Activated T-helper 17 cell treated with anti-CD3 and anti-CD28 coated beads, Interleukin-2, amount 50 U/mL, for 72 hours (primary cell): ENCODE measurements at places on chromosomes 6 and 20. TPM values are rescaled to one million over a fixed set of nuclear protein-coding genes. Genes with fewer than 3 reads are reported as not detected.

DNA sequence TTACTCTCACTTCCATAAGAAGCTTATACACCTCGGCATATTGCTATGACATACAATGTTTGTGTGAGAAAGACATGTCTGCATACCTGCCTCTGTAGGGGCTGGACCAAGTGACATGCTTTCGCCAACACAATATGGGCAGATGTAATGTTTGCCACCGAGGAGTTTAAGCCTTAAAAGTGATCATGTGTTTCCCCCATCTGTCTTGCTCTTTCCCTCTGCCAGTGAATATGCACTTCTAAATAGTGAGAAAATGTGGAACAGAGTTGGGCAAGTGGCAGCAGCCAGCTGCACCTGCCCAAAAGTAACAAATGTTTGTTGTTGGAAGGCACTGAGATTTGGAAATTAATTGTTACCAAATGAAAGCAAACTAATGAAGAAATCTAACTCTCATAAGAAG, 274.8 kb upstream of the BTBD3 start:
- no peak for ATAC-seq

Gene DNMT3B
- 0.16 TPM for total RNA-seq

Gene B3GAT2
- total RNA-seq, result not detected

Gene CALHM4
- total RNA-seq, result not detected

DNA sequence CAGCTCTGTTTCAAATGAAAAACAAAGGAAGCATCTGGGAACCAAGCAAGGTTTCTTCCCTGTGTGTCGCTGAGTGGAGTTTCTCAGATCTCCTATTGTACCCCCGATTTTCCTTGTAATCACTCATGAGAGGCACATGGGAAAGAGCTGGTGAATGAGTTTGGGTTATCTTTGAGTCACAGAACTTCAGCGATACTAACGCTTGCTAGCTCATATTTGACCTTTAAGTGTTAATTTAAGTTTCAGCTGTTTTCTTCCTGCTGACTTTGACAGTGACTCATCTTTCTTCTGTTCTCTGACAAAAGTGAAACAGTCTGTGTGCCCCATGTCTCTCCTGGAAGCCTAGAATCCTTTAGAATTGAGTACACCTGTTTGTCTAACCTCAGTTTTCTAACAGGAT, 261.1 kb upstream of the RGS17 start:
- ATAC-seq, result no peak

DNA sequence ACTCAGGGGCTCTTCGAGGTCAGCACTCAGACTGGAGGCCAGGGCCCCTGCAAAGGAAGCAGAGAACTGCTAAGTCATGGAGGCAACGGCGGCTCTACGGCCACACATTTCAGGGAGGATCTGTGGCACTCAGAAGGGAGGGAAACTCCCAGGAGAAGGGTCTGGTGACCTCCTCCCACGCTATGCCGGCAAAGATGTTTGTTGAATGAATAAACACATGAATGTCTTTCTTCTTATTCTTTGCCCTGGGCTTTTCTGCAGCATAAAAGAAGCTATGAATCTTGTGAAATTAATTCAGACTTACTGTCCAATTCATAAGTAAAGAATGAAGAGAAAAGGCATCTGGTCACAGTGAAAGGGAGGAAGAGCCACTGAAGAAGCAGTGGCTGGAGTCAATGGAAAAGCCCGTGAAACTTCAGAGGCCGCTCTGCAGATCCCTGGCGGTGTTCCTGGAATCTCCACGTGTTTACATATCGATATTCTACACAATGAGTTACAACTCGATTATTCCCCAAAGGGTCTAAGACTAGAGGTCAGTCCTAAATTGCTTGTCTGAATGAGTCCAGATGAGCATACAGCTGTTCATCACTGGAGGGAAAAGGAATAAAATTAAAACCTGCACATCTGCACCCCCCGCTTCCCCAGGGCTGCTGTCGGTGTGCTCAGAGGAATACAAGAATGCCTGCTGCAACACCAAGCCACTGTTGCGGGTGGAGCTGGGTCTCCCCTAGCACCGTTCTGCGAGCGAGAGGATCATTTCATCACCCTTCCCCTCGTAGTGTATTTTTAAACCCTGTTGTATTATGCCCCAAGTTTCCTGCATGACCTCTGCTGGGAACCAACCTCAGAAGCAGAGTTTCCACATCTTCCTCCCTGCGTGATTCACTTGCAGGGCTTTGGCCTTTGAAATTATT, 25.6 kb downstream of the INSM1 start:
- no peak for ATAC-seq

Gene CRIP3
- 4.6 TPM for total RNA-seq

GRCh38 chr20:47161411-47161810, 195.1 kb downstream of the ZMYND8 start:
- no peak for ATAC-seq

Gene PRDM13
- not detected for total RNA-seq

- no peak for ATAC-seq
Measured at GRCh38 chr6:75414445-75415021, 79.1 kb downstream of the FILIP1 start.

DNA sequence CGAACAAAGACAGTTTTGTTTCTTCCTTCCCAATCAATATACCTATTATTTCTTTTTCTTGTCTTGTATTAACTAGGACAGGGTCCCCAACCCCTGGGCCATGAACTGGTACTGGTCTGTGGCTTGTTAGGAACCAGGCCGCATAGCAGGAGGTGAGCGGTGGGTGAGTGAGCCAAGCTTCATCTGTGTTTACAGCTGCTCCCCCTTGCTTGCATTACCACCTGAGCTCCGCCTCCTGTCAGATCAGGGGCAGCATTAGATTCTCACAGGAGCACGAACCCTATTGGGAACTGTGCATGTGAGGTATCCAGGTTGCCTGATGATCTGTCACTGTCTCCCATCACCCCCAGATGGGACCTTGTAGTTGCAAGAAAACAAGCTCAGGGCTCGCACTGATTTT, 151.9 kb downstream of the CDKAL1 start:
- ATAC-seq, result no peak

DNA sequence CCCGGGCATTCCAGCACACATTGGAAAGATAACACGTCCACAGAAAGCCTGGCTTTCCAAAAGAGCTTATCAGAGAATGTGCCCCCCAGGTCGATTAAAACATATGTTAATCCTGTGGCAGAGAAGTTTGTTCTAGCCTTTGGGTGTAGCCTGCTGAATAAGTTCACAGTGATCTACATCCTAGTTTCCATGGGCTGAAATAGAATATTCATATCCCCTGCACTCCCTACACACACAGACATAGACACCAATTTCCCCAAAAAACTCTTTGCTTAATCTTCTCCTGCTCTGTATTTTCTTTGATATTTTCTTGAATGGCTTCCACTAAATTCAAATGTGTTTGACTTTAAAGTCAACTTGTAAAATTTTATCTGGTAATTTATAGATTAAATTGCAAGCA, 1.6 kb downstream of the LPA start:
- ATAC-seq, result no peak

Gene HLA-DQB2
- 1.5 TPM for total RNA-seq

Gene MCM3
- total RNA-seq, result 141 TPM

DNA sequence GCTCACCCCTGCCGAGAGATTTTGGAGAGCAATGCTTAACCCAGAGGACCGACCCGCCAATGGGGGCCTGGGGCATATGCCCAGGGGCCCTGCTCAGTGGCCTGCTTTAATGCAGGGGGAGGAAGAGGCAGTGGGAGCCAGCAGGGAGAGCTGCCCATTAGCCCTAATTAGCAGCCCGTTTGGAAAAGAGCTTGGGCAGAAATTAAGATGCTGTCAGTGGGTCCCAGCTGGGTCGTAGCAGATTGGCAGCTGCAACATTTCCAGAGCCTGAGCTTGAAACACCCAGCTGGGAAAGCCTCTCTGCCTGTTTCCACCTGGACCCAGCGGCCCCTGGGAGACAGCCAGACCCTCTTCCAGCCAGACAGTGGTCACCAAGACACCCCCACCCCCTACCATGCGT, 39.5 kb downstream of the CD40 start:
- no peak for ATAC-seq

DNA sequence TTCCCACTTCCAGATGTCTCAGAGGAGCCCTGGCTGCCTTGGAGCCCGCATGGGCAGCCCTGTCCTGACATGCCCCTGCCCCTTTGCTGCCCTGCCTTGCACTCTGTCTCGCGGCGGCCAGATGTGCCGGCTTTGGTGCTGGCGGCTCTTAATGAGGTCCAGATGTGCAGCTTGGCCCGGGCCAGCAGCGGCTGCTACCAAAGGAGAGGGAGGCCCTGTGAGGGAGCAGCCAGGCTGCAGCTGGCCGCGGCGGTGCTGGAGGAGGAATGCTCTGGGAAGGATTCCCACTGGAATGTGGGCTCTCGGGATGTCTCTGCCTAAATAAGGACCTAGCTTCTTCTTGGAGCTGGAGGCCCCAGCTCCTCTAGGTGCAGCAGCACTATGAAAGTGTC, 72.4 kb downstream of the FGD2 start:
- ATAC-seq, result no peak

- no peak for ATAC-seq
Measured at GRCh38 chr6:51535327-51535726, 552.1 kb downstream of the PKHD1 start.

DNA sequence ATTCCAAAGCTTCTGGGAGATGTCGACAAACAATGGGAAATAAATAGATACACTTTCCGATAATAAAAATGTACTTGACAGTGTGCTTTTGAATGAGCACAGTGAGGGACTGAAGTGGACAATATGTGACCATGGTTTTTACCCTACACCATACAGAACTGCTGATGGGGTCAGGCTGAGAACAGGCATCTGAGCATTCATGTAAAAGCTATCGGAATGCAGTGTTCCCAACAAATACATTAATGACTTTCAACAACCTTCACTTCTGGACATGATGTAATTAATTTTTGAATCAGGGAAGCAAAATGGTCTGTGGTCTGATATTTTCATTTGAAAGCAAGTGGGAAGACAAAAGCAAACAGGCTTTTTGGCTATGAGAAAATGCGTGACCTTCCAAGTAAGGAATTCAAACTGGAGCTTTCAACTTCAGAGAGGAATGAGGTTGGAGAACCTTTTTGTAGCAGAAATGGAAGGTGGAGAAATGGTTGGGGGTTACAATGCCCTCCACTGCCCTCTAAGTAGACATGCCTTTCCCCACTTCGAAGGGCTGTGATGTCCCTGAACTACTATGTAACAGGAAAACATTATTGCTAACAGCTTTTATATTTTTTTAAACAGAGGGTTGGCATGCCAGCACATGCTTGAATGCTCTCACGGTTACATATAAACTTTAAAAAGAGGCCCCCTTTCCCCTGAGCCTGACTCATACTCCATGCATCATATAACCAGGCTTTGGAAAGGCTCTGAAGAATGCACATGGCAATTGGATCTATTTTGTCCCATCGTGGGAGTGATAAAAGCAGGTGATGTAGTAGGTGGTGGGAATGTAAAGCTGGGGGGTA, 203.5 kb upstream of the CITED2 start:
- ATAC-seq, result no peak

Gene CST3
- not detected for total RNA-seq

Gene EIF6
- 82.7 TPM for total RNA-seq

Gene MOXD1
- not detected for total RNA-seq

Gene ZNF391
- 2.7 TPM for total RNA-seq

- ATAC-seq, result no peak
Measured at GRCh38 chr6:158595223-158595622, 35.3 kb downstream of the TMEM181 start.

DNA sequence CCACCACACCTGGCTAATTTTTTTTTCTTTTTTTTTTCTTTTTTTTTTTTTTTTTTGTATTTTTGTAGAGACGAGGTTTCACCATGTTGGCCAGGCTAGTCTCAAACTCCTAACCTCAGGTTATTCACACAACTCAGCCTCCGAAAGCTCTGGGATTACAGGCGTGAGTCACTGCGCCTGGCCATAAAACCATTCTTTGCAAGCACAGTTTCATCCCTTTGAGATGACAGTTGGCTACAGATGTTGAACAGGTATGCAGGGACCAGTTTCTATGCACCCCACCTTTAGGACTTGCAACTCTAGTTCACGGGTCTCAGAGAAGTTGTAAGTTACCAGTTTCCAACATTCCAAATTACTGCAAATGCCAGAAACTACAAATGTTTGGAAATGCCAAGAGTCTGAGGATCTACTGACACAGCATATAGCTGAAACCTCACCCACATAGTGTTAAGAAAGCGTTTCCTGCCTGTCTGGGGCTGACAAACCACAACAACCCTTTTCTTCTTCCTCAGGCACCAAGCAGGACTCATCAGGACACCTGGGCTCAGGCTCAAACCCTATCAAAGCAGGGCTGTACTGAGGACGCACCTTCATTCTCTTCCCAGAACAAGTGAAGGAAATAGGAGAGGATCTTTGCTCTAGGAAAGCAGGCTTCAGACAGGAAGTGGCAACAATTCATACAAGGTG, 22.9 kb downstream of the ARHGAP18 start:
- peak; percentile 79 for ATAC-seq

Gene AHCY
- 174 TPM for total RNA-seq

GRCh38 chr20:63913768-63914167, 18.8 kb downstream of the DNAJC5 start:
- no peak for ATAC-seq

- ATAC-seq, result no peak
Measured at GRCh38 chr6:13398421-13398994, 70.2 kb upstream of the TBC1D7 start.

Gene PRL
- total RNA-seq, result not detected

Gene COL9A3
- total RNA-seq, result not detected

Gene SMLR1
- total RNA-seq, result not detected

DNA sequence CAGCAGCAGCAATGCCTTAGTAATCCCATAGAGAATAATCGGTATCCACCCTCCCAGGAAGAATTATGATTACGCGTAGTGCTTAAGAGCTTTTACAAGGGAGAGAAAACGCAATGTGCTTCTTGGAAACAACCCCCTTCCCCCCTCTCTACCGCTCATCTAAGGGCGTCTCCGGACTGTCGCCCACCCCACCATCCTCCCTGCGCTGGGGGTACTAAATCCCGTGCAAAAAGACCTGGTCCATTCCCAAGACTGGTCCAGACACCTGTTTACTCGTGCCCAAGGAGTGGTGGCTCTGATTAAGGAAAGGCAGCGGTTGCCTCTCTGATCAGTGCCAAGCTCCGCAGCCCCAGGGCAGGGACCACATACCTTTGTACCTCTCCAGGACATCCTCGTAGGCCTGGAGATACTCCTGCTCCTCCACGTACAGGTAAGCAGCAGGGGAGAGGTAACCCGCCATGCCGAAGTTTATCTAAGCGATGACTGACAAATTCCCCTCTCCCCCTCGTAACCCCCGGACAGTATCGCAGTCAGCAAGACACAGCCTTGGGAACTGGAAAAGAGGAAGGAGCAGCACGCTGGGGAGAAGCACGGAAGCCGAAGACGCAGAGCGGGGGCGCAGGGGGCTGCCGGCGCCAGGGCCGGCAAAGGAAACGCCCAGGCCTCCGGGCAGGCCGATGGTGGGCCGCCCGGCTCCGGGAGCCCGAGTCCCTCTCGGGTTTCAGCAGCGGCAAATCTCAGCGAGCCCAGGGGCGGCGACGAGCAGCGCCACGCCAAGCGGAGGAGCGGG, 112.0 kb upstream of the BEND6 start:
- peak; percentile 20 for ATAC-seq

Gene NKAPL
- 0.21 TPM for total RNA-seq
